ENCODE measurements at places on chromosomes 13 and 19. TPM values are rescaled to one million over a fixed set of nuclear protein-coding genes. Genes with fewer than 3 reads are reported as not detected.

DNA sequence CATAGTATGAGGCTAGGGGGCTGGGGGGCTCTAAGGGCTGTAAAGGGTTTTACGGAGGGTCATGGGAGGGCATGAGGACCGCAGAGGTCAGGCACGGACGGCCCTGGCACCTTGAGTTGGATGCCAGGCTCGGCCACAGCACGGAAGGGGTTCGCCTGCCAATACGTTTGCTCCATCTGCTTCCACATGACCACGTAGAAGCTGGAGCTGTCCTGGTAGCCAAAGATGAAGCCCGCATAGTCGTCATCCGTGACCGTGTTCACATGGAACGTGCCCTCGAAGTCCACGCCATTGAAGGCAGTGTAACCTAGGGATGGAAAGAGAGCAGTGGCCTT, 6.4 kb downstream of the COMP start:
- no peak for DNase-seq

GRCh38 chr13:27269114-27269665, 1.4 kb upstream of the RASL11A start:
- no peak for DNase-seq

GRCh38 chr13:95679722-95680121, 2.8 kb downstream of the DNAJC3 start:
- DNase-seq, result no peak

The RAB20 gene
- total RNA-seq, result not detected

GRCh38 chr13:112777637-112778406, 88.0 kb downstream of the ATP11A start:
- DNase-seq, result no peak
